ENCODE measurements at places on chromosomes 1 and 21.

- no peak overlapping the region for H3K4me3 ChIP-seq
- no peaks in the 10 kb centered on the region for H3K36me3 ChIP-seq
- H3K4me1 ChIP-seq: no peaks in the 10 kb centered on the region
- DNase-seq: no peak
- no peak overlapping the region for H3K27ac ChIP-seq
Measured at GRCh38 chr1:99533909-99534637, 111.8 kb upstream of the PALMD start.

DNA sequence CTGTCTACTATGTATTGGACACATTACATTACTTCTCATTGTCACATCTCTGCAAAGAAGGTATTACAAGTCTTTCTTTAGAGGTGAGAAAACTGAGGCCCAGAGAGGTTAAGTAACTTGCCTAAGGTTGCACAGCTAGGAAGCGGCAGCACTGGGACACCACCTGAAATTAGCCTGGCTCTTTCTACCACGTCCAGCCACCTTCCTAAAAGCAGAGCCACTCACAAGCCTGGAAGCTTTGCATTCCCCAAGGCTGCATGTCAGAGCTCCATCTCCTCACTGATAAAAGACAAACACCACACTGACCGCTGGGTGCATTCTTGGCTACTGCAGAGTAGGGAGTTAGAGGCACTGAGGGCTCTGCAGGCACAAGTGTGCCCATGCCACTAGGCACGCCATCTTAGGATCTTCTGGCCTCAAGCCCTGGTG lies 2.4 kb downstream of the CD247 start:
- H3K27ac ChIP-seq: no peak overlapping the region
- H3K4me3 ChIP-seq: no peak overlapping the region
- no peaks in the 10 kb centered on the region for H3K27me3 ChIP-seq

GRCh38 chr1:115363171-115363570 lies 25.1 kb upstream of the NGF start:
- H3K4me3 ChIP-seq: no peak overlapping the region
- H3K27me3 ChIP-seq: no peaks in the 10 kb centered on the region
- peaks cover 36% of the 10 kb centered on the region for H3K4me1 ChIP-seq

GRCh38 chr1:248686815-248687214 lies 15.8 kb downstream of the OR14I1 start:
- no peaks in the 10 kb centered on the region for H3K36me3 ChIP-seq
- no peak overlapping the region for H3K4me3 ChIP-seq
- DNase-seq: no peak

DNA sequence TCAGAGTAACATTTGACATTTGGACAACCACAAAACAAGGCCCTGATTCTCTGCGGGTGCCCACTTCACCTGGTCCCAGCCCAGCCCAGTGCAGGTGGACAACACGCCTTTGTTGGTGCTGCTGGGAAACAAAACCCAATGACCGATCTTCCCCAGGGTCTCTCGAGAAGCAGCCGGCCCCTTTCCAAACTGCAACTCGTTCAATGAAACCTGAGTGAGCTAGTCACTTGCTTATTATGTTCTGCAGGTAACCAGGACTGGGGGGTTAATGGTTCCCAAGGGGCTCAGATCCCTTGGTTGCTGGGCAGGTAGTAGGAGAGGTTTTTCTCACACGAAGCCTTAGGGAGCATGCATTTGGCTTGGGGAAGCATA lies 42.9 kb downstream of the ABCG1 start:
- H3K4me1 ChIP-seq: peaks cover 42% of the 10 kb centered on the region
- H3K27ac ChIP-seq: peak overlapping the region; percentile 61
- DNase-seq: no peak
- H3K27me3 ChIP-seq: no peaks in the 10 kb centered on the region
- no peak overlapping the region for H3K4me3 ChIP-seq
- no peaks in the 10 kb centered on the region for H3K36me3 ChIP-seq

DNA sequence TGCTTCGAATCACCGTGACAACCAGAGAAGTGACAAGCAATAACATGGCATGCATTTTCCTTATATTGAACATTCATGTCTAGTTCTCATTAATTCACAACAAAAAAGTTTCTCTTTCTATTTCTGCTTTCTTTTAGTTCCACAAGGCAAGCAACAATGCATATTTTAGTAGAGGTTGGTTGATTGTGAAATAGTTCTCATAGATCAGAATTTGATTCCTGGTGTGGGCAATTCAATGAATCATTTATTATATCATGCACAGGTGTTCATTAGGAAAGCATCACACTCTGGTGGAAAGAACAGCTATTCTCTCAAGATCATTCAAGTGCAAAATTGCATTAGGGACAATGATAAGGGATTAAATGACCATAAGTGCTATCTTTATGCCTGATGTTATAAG lies 980.9 kb downstream of the BRINP3 start:
- no peak overlapping the region for H3K27ac ChIP-seq
- no peak overlapping the region for H3K4me3 ChIP-seq
- H3K36me3 ChIP-seq: no peaks in the 10 kb centered on the region
- H3K4me1 ChIP-seq: no peaks in the 10 kb centered on the region

- peaks cover 7% of the 10 kb centered on the region for H3K36me3 ChIP-seq
- H3K4me3 ChIP-seq: no peak overlapping the region
- H3K27ac ChIP-seq: no peak overlapping the region
Measured at GRCh38 chr21:25970254-25970930, 200.2 kb downstream of the APP start.

- H3K27ac ChIP-seq: no peak overlapping the region
- DNase-seq: no peak
- H3K4me3 ChIP-seq: no peak overlapping the region
- H3K27me3 ChIP-seq: no peaks in the 10 kb centered on the region
Measured at GRCh38 chr1:92855236-92855635, 23.4 kb downstream of the RPL5 start.

DNA sequence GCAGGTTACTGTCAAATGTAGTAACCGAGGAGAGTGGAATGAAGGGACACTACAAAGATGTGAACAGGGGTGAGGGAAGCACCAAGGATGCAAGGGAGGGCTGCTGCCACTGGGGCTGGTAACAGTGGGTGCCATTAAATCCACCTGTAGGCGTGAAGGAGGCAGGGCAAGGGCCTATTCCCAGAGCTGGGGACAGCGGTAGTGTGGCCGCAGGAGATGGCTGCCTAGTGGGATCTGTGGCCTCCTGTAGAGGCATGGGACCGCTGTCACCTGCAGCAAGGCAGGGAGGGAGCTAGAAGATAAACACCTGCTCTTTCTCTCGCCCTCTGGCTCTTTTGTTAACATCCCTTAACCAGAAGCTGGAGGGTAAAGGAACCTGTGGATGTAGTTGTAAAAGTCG lies 80.5 kb upstream of the CNIH3 start:
- no peak for DNase-seq
- no peaks in the 10 kb centered on the region for H3K36me3 ChIP-seq
- no peaks in the 10 kb centered on the region for H3K27me3 ChIP-seq
- H3K4me1 ChIP-seq: no peaks in the 10 kb centered on the region

GRCh38 chr1:165376811-165377311 lies 20.3 kb upstream of the LMX1A start:
- H3K36me3 ChIP-seq: no peaks in the 10 kb centered on the region
- peak overlapping the region; percentile 54 for H3K4me3 ChIP-seq
- no peak for DNase-seq
- H3K27ac ChIP-seq: peak overlapping the region; percentile 90
- H3K4me1 ChIP-seq: peaks cover 13% of the 10 kb centered on the region

GRCh38 chr21:33402001-33402979 lies 923 bp upstream of the IFNGR2 start:
- peaks cover 26% of the 10 kb centered on the region for H3K4me1 ChIP-seq
- H3K36me3 ChIP-seq: no peaks in the 10 kb centered on the region
- no peaks in the 10 kb centered on the region for H3K27me3 ChIP-seq
- DNase-seq: peak; percentile 89
- peak overlapping the region; percentile 88 for H3K27ac ChIP-seq

DNA sequence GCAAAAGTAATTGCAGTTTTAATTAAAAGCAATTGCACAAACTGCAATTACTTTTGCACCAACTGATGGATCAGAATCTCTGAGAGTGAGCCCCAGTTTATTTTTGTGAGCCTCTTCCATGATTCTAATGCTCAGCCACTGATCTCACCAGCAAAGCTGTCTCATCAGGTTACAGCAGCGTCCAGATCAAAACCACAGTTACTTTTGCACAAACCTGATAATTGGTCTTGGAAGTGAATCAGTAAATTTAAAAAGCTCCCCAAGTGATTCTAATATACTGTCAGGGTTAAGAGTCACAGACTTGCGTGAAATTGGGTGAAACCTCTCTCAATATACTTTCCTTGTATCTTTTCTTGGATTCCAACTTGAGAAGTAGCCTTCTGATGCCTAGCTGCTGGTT lies 13.5 kb upstream of the CR2 start:
- no peaks in the 10 kb centered on the region for H3K36me3 ChIP-seq
- no peaks in the 10 kb centered on the region for H3K4me1 ChIP-seq
- H3K4me3 ChIP-seq: no peak overlapping the region
- H3K27ac ChIP-seq: no peak overlapping the region

- H3K4me1 ChIP-seq: no peaks in the 10 kb centered on the region
- no peak for DNase-seq
- H3K27ac ChIP-seq: no peak overlapping the region
- H3K4me3 ChIP-seq: no peak overlapping the region
- H3K27me3 ChIP-seq: no peaks in the 10 kb centered on the region
Measured at GRCh38 chr1:11740258-11741192, 4.6 kb downstream of the AGTRAP start.

GRCh38 chr21:20004367-20004766 lies 993.8 kb upstream of the NCAM2 start:
- H3K27ac ChIP-seq: no peak overlapping the region
- H3K4me1 ChIP-seq: no peaks in the 10 kb centered on the region
- no peaks in the 10 kb centered on the region for H3K36me3 ChIP-seq
- DNase-seq: no peak
- no peak overlapping the region for H3K4me3 ChIP-seq

DNA sequence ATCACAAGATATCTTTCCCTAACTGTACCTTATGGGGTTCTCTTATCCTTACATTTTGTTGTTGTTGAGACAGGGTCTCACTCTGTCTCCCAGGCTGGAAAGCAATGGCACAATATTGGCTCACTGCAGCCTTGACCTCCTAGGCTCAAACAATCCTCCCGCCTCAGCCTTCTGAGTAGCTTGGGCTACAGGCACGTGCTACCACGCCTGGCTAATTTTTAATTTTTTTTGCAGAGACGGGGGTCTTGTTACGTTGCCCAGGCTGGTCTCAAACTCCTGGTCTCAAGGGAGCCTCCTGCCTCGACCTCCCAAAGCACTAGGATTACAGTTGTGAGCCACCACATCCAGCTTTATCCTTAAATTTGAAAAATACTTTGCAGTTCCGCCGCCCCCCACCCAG lies 10.4 kb downstream of the RERE start:
- peaks cover 18% of the 10 kb centered on the region for H3K4me1 ChIP-seq
- H3K27me3 ChIP-seq: no peaks in the 10 kb centered on the region
- no peak overlapping the region for H3K4me3 ChIP-seq

DNA sequence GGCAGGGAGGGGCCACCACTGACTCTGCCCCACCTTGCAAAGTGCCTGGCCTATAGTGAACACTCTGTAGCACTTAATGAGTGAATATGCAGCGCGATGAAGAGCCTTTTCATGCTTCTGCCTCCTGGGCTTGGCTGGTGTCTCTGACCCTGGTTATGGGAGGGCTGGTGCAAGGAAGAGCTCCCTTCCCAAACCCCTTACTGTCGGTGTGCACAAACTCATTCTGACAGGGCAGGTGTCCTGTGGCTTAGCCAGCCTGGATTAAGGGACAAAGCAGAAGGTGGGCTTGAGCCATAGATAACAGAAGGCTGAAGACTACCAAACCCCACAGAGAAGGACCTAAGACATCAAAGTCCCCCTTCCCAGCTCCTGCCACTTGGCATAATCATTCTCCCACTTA lies 2.0 kb upstream of the NCMAP start:
- no peak overlapping the region for H3K27ac ChIP-seq
- H3K27me3 ChIP-seq: peaks cover 30% of the 10 kb centered on the region
- H3K4me1 ChIP-seq: peaks cover 9% of the 10 kb centered on the region
- no peak overlapping the region for H3K4me3 ChIP-seq

- H3K4me3 ChIP-seq: no peak overlapping the region
- no peak for DNase-seq
- H3K27ac ChIP-seq: no peak overlapping the region
- H3K36me3 ChIP-seq: no peaks in the 10 kb centered on the region
- no peaks in the 10 kb centered on the region for H3K27me3 ChIP-seq
- no peaks in the 10 kb centered on the region for H3K4me1 ChIP-seq
Measured at GRCh38 chr1:173301507-173301906, 94.4 kb upstream of the TNFSF4 start.

- no peaks in the 10 kb centered on the region for H3K4me1 ChIP-seq
- no peak overlapping the region for H3K4me3 ChIP-seq
Measured at GRCh38 chr1:67390041-67390887, 39.9 kb downstream of the SERBP1 start.

DNA sequence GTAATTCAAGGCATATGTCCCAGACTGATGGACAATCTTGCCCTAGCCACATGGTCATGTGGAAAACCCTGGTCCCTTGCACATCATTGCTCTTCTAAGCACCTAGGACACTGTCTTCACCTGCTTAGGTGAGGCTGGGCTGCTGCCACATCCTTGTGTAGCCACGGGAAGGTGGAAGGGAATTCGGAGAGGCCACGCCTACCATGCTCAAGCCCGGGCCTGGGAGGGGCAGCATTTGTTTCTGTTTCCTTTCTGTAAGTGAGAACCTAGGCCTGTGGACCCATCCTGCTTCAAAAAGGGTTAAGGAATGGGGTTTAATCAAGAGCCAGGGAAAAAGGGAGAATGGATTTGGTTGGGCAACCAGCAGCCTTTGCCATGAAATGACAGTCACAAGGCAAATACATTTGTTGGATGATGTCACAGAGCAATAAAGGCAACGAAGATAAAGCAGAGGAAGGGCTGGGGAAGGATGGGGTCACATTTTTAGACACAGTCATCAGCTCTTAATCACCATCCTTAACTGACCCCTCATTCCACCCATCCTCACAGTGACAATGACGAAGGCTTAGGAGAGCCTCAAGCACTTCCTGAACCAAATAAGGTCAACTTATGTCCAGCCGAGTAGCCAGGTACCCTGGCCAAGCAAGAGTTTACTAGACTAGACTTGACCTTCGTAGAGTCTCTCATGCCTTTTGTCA lies 10.1 kb upstream of the LRRC38 start:
- H3K27me3 ChIP-seq: no peaks in the 10 kb centered on the region
- no peak overlapping the region for H3K4me3 ChIP-seq
- H3K27ac ChIP-seq: no peak overlapping the region
- no peak for DNase-seq

DNA sequence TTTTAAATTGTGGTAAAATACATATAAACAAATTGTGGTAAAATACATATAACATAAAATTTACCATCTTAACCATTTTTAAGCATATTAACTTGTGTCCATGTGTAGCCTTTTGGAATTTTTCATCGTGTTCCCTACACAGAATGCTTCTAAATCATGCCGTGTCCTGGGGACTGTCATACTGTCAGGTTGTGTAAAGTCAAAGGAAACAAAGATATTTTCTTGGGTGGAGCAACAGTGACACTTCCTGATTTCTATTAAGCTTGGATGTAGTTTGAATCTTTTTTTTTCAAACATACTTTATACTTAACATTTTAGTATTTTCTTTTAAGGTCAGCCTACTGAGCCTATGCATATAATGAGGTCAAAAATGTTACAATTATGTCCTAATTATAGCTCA lies 32.3 kb downstream of the DOP1B start:
- peaks cover 11% of the 10 kb centered on the region for H3K4me1 ChIP-seq
- H3K4me3 ChIP-seq: no peak overlapping the region
- DNase-seq: no peak
- H3K27me3 ChIP-seq: no peaks in the 10 kb centered on the region
- H3K36me3 ChIP-seq: no peaks in the 10 kb centered on the region
